Memory B cell (primary cell): ENCODE measurements at places on chromosomes 5 and 9.

DNA sequence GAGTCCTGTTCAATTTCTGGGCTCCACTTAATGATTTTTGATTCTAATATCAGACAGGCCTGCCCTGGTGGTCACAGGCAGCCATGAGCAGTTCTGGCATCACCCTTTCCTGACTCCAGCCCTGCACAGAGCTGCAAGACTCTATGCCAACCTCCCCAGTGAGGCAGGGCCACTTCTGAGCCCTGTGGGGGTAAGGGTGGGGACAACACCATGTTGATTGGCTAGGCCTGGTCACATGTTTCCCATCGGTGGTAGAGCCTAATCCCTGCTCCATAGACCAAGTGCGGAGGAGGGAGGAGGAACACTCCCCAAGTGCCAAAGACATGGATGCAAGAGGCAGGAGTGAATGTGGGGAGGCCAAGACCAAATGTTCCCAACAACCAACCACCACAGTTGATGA lies 134.6 kb downstream of the PHF2 start:
- H3K27ac ChIP-seq = no peak overlapping the region
- H3K4me1 ChIP-seq = no peaks in the 10 kb centered on the region
- H3K27me3 ChIP-seq = peaks cover 11% of the 10 kb centered on the region
- no peak for DNase-seq

DNA sequence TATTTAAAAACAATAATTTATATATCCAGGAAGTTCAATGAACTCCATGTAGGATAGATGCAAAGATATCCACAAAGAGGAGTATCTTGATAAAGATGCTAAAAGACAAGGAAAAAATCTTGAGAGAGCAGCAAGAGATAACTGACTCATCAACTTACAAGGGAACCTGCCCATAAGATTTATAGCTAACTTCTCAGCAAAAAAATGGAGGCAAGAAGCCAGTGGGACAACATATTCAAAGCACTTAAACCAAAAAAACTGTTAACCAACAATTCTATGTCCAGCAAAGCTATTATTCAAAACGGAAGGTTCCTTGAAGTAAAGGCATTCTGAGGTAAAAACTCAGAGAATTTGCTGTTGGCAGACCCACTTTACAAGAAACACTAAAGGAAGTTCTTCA lies 20.3 kb downstream of the RABGAP1 start:
- no peak overlapping the region for H3K27ac ChIP-seq
- peaks cover 28% of the 10 kb centered on the region for H3K36me3 ChIP-seq
- no peak overlapping the region for H3K4me3 ChIP-seq
- DNase-seq = no peak
- H3K4me1 ChIP-seq = no peaks in the 10 kb centered on the region
- H3K27me3 ChIP-seq = no peaks in the 10 kb centered on the region

GRCh38 chr9:107214915-107215314 lies 68.2 kb upstream of the RAD23B start:
- H3K4me3 ChIP-seq = no peak overlapping the region
- no peak overlapping the region for H3K27ac ChIP-seq
- H3K4me1 ChIP-seq = peaks cover 20% of the 10 kb centered on the region
- no peak for DNase-seq

DNA sequence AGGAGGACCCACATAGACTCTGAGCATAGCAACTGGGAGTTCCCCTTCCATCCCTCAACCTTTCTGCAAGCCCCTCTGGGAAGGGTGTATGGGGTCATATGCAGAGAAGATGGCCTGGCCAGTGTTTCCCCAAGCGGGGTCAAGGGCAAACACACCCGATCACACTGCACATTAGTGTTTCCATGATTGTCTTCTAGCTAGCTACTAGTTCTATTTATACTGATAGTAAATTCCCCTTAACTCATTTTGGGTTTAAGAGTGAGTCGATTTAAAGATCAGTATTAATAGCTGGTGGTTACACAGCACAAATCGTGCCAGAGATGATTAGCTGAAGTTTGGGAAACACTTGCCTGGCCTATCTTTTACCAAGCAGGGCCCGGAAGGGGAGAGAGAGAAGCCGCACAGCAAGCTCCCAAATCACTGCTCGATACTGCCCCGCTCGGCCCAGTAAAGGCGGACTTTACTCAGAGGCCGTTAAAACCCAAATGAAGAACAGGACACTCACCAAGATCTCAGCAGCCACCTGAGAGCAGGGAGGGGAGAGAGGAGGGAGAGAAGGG lies 29.4 kb upstream of the TNIP1 start:
- DNase-seq = no peak
- peak overlapping the region; percentile 48 for H3K4me3 ChIP-seq
- peaks cover 39% of the 10 kb centered on the region for H3K36me3 ChIP-seq
- H3K27ac ChIP-seq = peak overlapping the region; percentile 81
- H3K27me3 ChIP-seq = no peaks in the 10 kb centered on the region

- H3K4me1 ChIP-seq = peaks cover 31% of the 10 kb centered on the region
- no peaks in the 10 kb centered on the region for H3K27me3 ChIP-seq
- H3K27ac ChIP-seq = peak within 1 kb of the TSS; percentile 98
These were observed at the start of gene RNF145 for GRCh38 chr5:159209438-159210209. Gene RNF145 (minus strand): TSS chr5:159209553. CDS start chr5:159203617, 5,936 bp downstream.

- no peak overlapping the region for H3K27ac ChIP-seq
- H3K27me3 ChIP-seq = peaks cover 1% of the 10 kb centered on the region
- no peaks in the 10 kb centered on the region for H3K36me3 ChIP-seq
- H3K4me1 ChIP-seq = no peaks in the 10 kb centered on the region
- no peak for DNase-seq
These were observed 39.6 kb downstream of the SGCD start for GRCh38 chr5:156366521-156366920.

GRCh38 chr9:123085916-123086315 lies 52.4 kb downstream of the GPR21 start:
- no peaks in the 10 kb centered on the region for H3K27me3 ChIP-seq
- H3K36me3 ChIP-seq = peaks cover 15% of the 10 kb centered on the region
- no peak for DNase-seq
- peaks cover 34% of the 10 kb centered on the region for H3K4me1 ChIP-seq
- peak overlapping the region; percentile 60 for H3K27ac ChIP-seq

- DNase-seq = no peak
- H3K4me1 ChIP-seq = peaks cover 30% of the 10 kb centered on the region
- H3K4me3 ChIP-seq = no peak overlapping the region
- peaks cover 12% of the 10 kb centered on the region for H3K36me3 ChIP-seq
- peak overlapping the region; percentile 1 for H3K27ac ChIP-seq
- no peaks in the 10 kb centered on the region for H3K27me3 ChIP-seq
These were observed 81.9 kb downstream of the EBF1 start for GRCh38 chr5:159017786-159018185.

DNA sequence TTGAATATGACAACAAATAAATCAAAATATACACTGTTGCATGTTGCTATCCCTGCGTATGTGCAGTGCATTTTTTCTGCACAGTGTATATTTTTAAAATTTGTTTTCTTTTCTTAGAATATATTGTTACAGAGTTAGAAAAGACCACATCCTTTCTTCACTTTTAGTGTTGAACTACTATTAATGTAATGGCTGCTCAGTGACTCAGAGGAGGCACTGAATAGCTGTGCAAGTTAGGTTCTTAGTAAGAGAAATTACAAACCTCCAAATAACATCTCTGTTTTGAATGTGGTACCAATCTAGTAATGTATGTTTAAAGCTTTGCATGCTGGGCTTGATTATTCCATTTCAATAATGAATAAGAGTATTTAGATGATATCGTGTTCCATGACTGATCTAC lies 208.9 kb upstream of the PRR16 start:
- H3K27me3 ChIP-seq = no peaks in the 10 kb centered on the region
- H3K4me3 ChIP-seq = no peak overlapping the region
- no peak for DNase-seq
- H3K27ac ChIP-seq = no peak overlapping the region

DNA sequence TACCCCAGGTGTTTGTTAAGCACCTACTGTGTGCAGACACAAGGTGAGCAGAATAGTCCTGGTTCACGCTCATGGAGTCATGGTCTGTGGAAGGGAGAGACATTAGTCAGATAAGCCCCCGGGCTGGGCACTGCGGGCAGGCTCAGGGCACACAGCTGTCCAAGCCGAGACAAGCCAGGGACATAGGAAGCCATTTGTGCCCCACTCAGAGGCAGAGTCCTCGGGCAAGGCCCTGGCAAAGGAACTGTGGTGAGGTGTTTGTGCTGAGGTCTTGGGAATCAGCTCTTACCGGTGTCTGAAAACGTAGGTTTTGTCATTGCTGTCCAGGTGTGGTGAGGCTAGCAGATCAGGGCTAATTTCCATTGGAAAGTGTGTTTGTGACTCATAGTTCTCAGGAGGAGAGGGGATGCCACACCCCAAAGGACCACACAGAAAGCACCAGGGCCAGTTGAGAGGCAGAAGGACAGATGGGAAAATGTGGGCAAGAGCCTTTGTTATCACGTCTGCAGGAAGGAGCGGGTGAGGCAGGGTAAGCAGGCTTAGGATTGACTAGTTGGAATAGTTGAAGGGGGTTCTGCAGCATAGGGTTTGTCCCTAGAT lies 46.1 kb upstream of the NEURL1B start:
- no peaks in the 10 kb centered on the region for H3K36me3 ChIP-seq
- peaks cover 15% of the 10 kb centered on the region for H3K27me3 ChIP-seq
- no peak for DNase-seq
- H3K4me3 ChIP-seq = no peak overlapping the region
- H3K4me1 ChIP-seq = no peaks in the 10 kb centered on the region

- peaks cover 8% of the 10 kb centered on the region for H3K4me1 ChIP-seq
- DNase-seq = peak; percentile 53
- no peaks in the 10 kb centered on the region for H3K27me3 ChIP-seq
- H3K27ac ChIP-seq = peak overlapping the region; percentile 77
- H3K4me3 ChIP-seq = no peak overlapping the region
These were observed 29.8 kb downstream of the UGCG start for GRCh38 chr9:111926421-111926875.

- no peaks in the 10 kb centered on the region for H3K36me3 ChIP-seq
- no peaks in the 10 kb centered on the region for H3K27me3 ChIP-seq
- peaks cover 9% of the 10 kb centered on the region for H3K4me1 ChIP-seq
- DNase-seq = no peak
- no peak overlapping the region for H3K27ac ChIP-seq
These were observed 476.1 kb upstream of the ACO1 start for GRCh38 chr9:31908158-31908890.

DNA sequence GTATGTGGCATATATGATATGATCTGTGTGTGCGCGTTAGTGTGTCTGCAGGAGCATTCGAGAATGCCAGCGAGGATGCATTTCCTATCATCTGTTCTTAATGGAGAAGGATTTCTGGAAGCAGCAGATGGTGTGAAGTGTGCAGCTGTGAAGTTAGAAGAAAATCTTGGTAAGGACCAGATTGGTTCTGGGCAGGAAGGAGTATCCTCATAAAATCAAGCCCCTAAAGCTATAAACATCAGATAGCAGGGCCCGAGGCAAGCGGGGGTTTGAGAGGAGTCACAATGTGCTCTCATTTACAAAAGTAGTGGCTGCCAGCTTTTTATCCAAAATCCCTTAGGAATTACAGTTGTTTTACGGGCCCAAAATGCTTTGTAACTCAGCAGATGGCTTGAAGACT lies 40.0 kb downstream of the DAPK1 start:
- H3K4me3 ChIP-seq = no peak overlapping the region
- peaks cover 2% of the 10 kb centered on the region for H3K27me3 ChIP-seq
- H3K4me1 ChIP-seq = no peaks in the 10 kb centered on the region
- no peak for DNase-seq

DNA sequence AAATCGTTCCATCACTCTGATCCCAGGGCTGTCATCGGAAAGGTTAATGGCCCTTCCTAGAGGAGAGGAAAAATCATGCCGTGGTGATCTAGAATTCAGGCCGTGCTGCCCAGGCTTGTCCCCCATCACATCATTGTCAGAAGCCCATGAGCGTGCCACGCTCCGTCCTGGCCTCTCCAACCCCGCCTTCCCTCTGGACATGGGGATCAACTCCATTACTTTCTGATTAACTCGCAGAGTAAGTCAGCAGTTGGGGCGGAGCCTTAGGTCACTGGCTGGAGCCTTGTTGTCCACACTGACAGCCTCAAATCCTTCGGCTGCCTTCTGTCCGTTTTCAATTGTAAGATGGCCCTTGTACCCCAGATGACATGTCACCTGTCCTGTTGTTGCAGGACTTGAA lies 75.0 kb downstream of the MVB12B start:
- H3K27me3 ChIP-seq = peaks cover 2% of the 10 kb centered on the region
- H3K27ac ChIP-seq = no peak overlapping the region
- no peak overlapping the region for H3K4me3 ChIP-seq
- peaks cover 8% of the 10 kb centered on the region for H3K4me1 ChIP-seq

GRCh38 chr9:10479172-10479571 lies 133.6 kb downstream of the PTPRD start:
- no peaks in the 10 kb centered on the region for H3K4me1 ChIP-seq
- DNase-seq = no peak
- H3K27ac ChIP-seq = no peak overlapping the region

- no peaks in the 10 kb centered on the region for H3K27me3 ChIP-seq
- H3K27ac ChIP-seq = peak overlapping the region; percentile 92
These were observed 76.2 kb downstream of the STK10 start for GRCh38 chr5:172111852-172112225.

GRCh38 chr5:57442080-57442839 lies 40.4 kb downstream of the ACTBL2 start:
- peaks cover 9% of the 10 kb centered on the region for H3K27me3 ChIP-seq
- no peak overlapping the region for H3K27ac ChIP-seq
- DNase-seq = no peak
- no peak overlapping the region for H3K4me3 ChIP-seq
- no peaks in the 10 kb centered on the region for H3K4me1 ChIP-seq

DNA sequence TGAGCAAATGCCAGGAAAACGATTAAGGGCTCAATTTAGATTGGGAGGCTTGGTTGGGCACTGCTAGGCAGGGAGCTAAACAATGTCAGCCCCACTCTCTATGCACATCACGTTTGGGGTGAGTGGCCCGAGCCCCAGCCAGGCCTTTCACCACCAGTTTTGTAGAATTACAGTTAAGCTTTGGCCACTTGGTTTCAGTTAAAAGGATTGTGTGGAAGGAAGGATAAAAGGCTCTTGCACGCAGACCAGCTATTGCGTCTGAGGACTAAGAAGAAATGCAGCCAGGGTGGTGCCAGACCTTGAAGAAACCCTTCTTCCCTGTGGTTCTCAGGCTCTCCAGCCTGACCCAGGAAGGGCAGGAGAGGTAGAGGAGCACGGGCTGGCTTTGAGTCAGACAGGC lies 125.3 kb upstream of the SLC44A1 start:
- H3K36me3 ChIP-seq = no peaks in the 10 kb centered on the region
- no peak overlapping the region for H3K4me3 ChIP-seq
- H3K27ac ChIP-seq = no peak overlapping the region
- peaks cover 4% of the 10 kb centered on the region for H3K27me3 ChIP-seq
- H3K4me1 ChIP-seq = peaks cover 16% of the 10 kb centered on the region

DNA sequence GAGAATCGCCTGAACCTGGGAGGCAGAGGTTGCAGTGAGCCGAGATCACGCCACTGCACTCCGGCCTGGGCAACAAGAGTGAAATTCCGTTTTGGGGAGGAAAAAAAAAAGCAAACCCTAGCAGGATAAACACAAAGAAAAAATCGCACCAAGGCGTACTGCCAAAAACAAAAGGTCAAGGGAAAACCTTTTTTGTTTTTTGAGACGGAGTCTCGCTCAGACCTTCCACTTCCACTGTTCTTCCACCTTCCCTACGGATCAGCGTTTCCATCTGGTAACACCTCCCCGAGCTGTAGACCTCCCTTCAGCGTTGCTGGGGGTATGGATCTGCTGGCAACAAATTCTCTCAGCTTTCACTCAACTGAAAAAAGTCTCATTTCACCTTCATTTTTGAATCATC lies 20.1 kb upstream of the FCN2 start:
- H3K36me3 ChIP-seq = peaks cover 2% of the 10 kb centered on the region
- DNase-seq = no peak
- H3K4me3 ChIP-seq = no peak overlapping the region
- H3K27ac ChIP-seq = no peak overlapping the region

- no peaks in the 10 kb centered on the region for H3K36me3 ChIP-seq
- no peak for DNase-seq
- no peaks in the 10 kb centered on the region for H3K4me1 ChIP-seq
- no peak overlapping the region for H3K27ac ChIP-seq
These were observed 208.1 kb upstream of the ACTBL2 start for GRCh38 chr5:57690724-57691123.
